T-helper 2 cell treated with Interferon-gamma antibody and Interleukin-4, amounts not matched to agents 5 μg/mL and 100 μg/mL, for 36 hours (primary cell): ENCODE measurements at places on chromosomes 4 and X.

GRCh38 chr4:172962564-172963353, 205.9 kb upstream of the GALNT7 start:
- DNase-seq: no peak

- DNase-seq: no peak
Measured at GRCh38 chrX:43836435-43837184, 45.6 kb downstream of the MAOB start.

GRCh38 chrX:87626996-87627395, 109.4 kb downstream of the KLHL4 start:
- DNase-seq: no peak

- DNase-seq: no peak
Measured at GRCh38 chr4:15021946-15022345, 19.7 kb downstream of the CPEB2 start.

DNA sequence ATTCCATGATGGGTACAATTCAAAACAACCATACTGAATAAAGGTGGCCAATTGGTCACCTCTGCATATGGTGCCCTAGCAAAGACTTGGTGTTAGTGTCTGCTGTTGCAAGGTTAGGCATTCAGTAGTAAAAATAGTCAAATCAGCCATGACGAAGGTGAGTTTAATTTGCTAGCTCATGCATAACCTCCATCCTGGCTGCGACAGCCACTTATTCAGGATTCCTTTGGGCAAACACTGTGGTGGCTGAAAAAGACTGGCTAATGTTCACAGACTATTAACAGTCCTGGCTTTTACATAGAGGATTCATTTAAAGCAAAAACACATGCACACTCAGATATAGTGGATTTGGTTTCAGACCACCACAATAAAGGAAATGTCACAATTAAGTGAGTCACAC, 34.8 kb upstream of the MAP9 start:
- no peak for DNase-seq
